ENCODE measurements at places on chromosomes 1 and 21.
A peak's percentile ranks its signal among the peaks of the same experiment; 100 is the strongest.

DNA sequence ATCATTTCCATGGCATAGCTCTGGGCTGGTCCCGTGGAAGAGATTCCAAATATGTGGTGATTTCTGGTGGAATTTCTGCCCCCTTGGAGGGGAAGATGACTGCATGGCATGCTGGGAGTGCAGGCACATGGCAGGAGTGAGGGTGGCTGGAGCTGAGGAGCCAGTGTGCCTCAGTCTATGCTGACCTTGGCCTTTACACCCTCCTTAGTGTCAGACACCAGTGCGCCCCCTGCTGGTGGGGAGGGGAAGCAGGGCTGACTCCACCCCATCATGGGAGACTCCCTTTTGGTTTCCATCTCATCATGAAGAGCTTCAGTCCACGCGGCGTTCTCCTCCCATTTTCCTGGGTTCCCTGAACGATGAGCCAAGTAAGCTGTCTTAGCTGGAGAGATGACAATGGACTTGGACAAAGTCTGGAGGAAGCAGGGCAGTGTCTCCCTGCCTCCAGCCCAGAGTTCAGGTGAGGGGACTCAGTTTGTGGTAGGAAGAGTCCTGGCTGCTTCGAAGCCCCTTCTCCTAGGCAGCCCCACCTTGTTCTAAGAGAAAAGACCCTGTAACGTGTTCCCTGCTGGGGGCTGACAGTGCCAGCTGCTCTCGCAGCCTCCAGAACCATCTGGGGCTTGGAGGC lies 10.3 kb downstream of the ALX3 start:
- DNase-seq, result peak; percentile 76

DNA sequence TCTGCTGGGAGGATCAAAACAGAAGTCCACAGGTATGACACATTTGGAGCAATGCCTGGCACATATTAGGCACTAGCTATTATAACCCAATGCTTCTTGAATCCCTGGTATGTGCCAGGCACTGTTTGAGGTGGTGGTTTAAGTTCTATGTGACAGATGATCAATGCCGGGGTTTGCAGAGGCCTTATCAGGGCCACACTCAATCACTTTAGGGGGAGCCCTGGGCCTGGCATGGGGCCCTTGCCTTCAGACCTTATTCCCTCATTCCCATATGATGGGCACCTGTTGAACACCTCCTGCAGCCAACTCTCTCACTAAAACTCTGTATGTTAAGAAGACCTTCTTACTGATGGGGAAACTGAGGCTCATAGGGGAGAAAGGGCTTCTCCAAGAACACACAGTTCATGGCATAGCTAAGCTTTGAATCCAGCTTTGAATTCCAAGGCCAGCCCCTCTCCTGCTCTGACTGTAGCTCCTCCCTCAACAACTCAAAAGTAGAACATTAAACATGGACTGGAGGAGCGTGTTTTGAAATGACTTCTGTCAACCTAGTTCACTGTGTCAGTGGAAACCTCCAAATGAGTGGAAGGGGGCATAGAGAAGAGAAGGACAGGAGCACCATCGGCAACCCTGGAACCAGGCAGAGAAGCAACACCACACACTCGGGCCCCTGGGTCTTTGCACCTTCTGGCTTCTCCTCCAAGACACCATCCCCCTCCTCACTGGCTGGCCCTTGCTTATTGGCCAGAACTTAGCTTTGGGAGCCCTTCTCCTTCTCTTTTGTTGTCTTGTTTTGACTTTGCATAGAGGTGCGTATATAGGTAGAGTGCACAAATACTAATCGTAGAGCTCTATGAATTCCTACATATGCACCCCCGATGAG lies 6.6 kb upstream of the IFFO2 start:
- no peak for DNase-seq

- no peak for DNase-seq
Measured at GRCh38 chr1:54156986-54157385, 4.2 kb upstream of the CDCP2 start.

DNA sequence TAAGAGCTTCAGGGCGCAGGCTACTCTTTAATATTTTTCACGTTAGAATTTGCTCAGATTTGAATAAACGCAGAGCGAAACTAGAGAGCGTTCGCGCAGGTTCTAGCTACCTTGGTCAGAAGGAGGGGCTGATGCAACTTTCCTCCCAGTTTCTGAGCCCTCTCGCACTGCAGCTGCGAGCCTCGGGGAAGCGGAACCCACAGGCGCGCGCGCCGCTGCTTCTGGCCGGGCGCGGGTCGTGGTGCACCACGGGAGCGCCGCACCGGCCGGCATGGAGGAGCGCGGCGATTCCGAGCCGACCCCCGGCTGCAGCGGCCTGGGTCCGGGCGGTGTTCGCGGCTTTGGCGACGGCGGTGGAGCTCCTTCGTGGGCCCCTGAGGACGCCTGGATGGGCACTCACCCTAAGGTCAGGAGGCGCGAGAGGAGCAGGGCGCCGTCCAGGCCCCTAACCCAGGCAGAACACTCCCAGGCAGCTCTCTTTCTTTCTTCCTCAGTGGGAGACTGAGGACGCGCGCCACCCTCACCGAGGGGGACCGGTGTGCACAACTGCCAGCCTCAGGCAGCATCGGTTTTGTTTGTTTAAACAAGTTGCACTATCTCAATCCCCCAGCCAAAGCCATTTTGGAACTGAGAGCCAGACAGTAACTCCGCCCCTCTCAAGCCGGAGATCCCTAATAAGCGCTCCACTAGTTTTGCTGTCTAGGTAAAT lies at the start of gene TSEN15:
Gene TSEN15, plus strand, starts transcription at position 246 of the 709 bp plus-strand sequence. Its CDS starts 26 bp downstream, at position 272.
- DNase-seq, result peak; percentile 94

DNA sequence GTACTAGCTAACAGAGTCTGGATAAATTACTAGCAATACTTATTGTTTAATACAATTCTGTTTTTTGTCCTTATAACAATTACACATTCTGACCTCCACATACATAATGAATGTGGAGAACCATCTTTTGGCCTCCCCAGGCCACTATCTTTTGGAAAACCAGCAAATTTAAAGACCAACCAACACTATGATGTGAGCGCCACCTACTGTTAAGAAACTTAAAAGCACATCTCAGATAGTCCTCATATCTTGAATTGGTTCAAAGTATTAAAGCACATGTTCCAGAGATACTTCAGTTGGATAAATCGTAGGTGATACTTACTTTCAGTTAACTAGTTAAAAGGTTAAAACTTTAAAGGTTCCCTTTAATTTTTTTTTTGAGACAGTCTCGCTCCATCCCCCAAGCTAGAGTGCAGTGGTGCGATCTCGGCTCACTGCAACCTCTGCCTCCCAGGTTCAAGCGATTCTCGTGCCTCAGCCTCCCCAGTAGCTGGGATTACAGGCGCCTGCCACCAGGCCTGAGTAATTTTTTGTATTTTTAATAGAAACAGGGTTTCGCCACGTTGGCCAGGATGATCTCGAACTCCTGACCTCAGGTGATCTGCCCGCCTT lies 29.3 kb upstream of the USP1 start:
- peak; percentile 83 for DNase-seq

DNA sequence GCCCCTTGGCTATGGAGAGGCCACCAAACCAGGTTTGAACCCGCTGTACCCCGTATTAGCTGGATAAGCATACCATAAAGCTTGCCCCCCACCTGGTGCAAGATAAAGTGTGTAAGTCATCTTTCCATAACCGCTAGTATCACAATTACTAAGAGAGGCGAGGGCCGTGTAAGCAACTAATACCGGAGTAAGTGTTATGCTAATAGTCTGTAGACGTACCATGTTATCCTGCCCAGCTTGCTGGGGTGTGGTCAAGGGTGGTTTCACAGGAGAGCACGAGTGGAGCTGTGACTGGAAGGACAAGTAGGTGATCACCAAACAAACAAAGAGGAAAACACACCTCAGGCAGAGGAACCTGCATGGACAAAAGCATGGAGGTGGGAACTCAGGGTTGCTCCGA lies 3.6 kb upstream of the TNFRSF1B start:
- no peak for DNase-seq

GRCh38 chr1:154481053-154481452 lies 21.0 kb upstream of the TDRD10 start:
- peak; percentile 43 for DNase-seq

GRCh38 chr1:165463978-165464377 lies 19.1 kb upstream of the RXRG start:
- DNase-seq, result peak; percentile 26

DNA sequence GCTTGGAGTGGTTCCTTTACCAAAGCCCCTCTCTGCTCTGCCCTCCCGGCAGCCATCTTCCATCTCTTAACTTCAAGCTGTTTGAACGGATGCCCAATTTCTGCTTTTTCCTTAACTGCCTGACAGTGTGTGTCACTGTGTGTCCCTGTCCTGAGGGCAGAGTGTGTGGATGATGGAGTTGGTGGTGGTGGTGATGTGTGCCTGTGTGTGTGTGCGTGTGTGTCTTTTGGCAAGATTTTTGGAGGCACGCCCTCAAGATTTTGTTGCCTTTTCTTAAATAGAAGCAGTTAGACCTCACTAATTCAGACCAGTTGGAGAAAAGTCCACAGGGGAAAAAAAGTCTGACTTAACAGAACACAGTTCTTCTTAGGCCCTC lies 30.3 kb downstream of the SERTAD4 start:
- DNase-seq, result no peak

GRCh38 chr1:204513117-204513716 lies 3.0 kb upstream of the MDM4 start:
- peak; percentile 61 for DNase-seq

GRCh38 chr1:159751031-159751430 lies 29.7 kb upstream of the DUSP23 start:
- DNase-seq, result no peak

- no peak for DNase-seq
Measured at GRCh38 chr1:182359645-182360044, 31.9 kb downstream of the GLUL start.

DNA sequence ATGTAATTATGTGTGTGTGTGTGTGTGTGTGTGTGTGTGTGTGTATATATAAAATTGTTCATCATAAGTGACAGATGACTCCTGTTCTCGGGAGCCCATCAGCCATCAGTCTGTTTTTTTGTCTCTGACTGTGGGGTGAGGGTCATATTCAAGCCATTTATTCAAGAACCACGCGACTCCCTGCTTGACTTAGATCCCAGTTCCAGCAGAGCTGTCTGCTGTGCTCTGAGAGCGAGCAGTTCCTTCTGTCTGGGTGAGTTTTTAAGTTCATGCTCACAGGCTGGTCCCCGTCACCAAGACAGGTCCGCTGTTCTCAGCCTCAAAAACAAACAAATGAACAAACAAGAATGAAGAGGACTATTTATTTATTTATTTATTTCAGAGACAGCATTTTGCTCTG lies 18.3 kb upstream of the NPPB start:
- DNase-seq, result no peak

- no peak for DNase-seq
Measured at GRCh38 chr1:234970401-234970730, 158.3 kb downstream of the TOMM20 start.

- peak; percentile 94 for DNase-seq
Measured at GRCh38 chr21:31604591-31605190, 54.8 kb upstream of the SOD1 start.

DNA sequence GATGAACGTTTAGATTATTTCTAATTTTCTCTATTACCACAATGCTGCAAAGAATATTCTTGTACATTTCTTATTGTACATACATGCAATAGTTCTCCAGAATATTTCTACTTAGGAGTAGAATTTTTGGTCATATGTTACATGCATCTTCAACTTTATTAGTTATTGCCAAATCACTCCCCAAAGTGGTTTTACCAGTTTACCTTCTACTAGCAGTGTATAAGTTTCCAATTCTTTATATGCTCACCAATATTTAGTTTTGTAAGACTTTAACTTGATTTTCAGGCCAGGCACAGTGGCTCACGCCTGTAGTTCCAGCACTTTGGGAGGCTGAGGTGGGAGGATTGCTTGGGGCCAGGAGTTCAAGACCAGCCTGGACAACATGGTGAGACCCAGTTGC lies 55.4 kb downstream of the SNRPE start:
- DNase-seq, result no peak

GRCh38 chr1:5513846-5514526 lies 478.2 kb downstream of the NPHP4 start:
- DNase-seq, result peak; percentile 11

DNA sequence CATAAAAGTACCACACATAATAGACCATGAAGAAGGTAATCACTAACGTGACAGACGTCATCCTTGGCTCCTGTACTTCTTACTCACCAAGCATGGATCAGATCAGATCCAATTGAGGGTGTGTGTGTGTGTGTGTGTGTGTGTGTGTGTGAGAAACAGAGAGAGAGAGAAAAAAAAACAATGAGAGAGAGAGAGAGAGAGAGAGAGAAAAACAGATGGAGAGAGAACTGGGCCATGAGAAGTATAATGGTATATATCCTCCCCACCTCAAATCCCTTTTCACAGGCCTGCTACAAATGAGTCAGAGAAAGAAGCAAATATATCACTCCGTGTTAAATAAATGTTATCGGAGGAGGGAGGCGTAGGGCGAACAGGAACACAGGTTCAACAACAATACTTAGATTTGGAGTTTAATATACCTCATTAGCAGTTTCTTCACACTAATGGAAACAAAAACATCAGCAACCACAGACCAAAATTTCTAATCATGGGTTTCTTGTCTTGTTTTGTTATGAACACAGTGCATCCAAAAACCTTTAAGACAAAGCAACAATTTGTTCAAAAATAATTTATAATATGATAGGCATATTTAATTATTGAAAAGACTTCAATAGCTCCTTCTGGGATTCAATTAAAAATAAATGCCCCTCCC lies 45.3 kb downstream of the TIAM1 start:
- no peak for DNase-seq

GRCh38 chr1:115555446-115555845 lies 86.3 kb upstream of the VANGL1 start:
- no peak for DNase-seq

DNA sequence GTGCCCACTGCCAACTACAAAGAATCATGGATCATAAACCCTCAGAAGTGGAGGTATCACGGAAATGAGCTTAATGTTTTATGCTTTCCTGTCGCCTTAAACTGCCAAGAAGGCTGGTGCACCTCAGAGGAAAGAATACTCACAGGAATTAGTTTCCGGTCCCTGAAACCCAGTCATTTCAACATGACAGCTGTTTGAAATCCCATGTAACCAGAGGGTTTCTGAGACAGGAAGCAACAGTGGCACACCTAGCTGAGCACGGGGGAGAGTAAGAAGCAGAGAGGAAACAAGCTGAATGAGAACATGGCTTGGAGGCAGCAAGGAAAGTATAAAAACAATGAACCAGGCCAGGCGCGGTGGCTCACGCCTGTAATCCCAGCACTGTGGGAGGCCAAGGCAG lies 3.9 kb downstream of the JAK1 start:
- no peak for DNase-seq

GRCh38 chr1:11198257-11198656 lies 9.1 kb downstream of the ANGPTL7 start:
- no peak for DNase-seq

DNA sequence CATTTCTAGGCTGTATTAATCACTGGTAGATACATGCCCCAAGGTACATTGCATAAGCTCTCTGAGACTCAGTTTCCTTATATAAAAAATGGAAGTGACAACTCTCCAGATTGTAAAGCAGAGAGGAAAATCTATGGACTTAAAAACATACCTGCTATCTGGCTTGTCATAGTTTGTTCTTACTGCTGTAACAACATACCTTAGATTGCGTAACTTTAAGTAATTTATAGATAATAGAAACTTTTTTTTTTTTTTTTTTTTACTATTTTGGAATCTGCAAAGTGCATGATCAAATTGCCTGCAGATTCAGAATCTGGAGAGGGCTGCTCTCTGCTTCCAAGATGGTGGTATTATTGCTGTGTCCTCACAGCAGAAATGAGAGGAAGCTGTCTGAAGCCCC lies 827.7 kb upstream of the BRINP3 start:
- no peak for DNase-seq
